ENCODE measurements at places on chromosomes 16 and 17. TPM values are rescaled to one million over a fixed set of nuclear protein-coding genes. Genes with fewer than 3 reads are reported as not detected.

GRCh38 chr17:19296786-19297778, 59.9 kb downstream of the EPN2 start:
- DNase-seq = no peak

Gene KCNJ2
- not detected for total RNA-seq

GRCh38 chr17:8189041-8189710, 804 bp downstream of the BORCS6 start:
- DNase-seq = no peak

Gene HSD3B7
- total RNA-seq = 6.3 TPM

DNA sequence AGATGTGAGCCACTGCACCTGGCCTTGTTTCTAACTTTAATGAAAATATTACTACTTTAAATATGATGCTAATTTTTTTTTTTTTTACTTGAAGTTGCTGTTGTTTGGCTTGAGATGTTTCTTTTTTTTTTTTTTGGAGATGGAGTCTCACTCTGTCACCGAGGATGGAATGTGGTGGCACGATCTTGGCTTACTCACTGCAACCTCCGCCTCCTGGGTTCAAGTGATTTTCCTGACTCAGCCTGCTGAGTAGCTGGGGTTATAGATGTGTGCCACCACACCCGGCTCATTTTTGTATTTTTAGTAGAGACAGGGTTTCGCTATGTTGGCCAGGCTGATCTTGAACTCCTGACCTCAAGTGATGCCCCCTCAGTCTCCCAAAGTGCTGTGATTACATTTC, 23.6 kb downstream of the IGSF6 start:
- DNase-seq = no peak

DNA sequence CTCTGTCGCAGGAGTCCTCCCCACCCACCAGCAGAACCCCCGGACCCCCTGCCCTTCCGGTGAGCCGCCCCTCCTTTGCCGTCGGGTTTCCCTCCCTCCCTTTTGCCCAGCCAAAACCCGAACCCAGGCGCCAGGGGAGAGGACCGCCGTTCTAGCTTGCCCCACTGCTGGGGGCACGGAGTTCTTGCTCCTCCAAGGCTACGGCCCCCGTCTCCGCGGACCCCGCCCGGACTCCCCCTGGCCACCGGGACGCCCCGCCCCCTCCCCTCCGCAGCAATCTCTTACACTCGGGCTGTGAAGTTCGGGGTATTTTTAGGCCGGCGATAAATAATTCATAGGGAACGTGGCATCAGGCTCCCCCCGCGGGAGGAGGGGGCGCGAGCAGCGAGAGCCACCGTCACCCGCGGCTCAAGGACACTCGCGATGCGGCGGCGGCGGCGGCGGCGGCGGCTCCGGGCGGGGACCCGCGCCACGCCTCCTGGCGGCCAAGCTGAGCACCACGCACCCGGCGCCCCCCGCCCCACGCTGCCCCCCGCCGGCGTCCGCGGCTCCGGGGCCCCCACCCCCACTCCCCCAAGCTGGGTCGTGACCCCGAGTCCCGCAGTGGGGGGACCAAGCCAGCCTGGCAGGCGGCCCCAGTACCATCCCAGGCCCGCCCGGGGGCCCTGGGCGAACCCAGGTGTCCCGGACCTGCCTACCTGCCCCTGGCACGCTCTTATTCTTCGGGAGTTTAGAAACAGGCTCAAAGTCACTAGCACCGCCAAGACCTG, at the start of gene GRIN2C:
GRIN2C (minus strand) TSS at position 427 of the 770 bp plus-strand sequence. CDS start 4,793 bp downstream, outside the sequence.
- DNase-seq = peak; percentile 31

Gene GPR142
- total RNA-seq = not detected

DNA sequence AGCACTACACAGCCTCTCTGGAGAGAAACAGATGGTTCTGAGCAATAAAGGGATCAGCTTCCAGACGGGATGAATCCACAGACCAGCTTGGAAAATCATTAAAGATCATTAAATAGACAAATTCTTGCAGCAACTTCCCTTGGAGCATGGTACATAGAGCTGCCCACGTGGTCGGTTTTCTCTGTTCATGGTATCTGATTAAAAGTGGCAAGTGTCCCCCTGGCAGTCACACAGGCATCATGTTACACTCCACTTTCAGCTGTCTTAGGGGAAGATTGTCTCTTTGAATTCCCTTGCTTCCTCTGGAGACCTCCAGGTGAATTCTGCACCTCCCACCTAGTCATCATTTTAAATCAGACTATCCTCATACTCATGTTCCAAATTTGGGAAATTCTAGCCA, 92.2 kb upstream of the CACNG3 start:
- no peak for DNase-seq
